ENCODE measurements at places on chromosomes 1 and 21. TPM values are rescaled to one million over a fixed set of nuclear protein-coding genes. Genes with fewer than 3 reads are reported as not detected.

The TCHHL1 gene
- not detected for total RNA-seq

The RNF186 gene
- total RNA-seq: not detected

The C1orf115 gene
- total RNA-seq: 15.3 TPM

The LCE2A gene
- not detected for total RNA-seq

The SPATA21 gene
- total RNA-seq: not detected

All from epithelial cell of umbilical artery (primary cell).